ENCODE measurements at places on chromosomes 4 and X.

DNA sequence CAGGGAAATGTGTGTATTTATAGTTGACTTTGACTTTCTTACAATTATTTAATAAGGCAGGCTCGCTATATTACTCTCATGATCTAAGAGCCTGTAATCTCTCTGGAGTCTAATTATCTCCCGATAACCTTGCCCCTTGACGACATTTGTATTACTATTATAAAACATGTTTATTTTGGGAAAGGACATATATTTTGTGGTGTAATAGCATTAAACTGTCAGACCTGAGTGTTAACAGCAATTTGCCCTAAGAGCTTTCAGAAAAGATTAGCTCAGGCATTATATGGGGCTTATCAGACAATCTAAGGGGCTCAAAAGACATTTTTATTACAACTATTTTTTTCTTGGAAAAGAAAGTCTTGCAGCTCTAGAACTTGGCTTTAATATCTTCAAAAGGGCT, 427.9 kb upstream of the SLIT2 start:
- DNase-seq = no peak

- DNase-seq = no peak
Observed at GRCh38 chr4:139684351-139684750, 18.7 kb downstream of the MGST2 start.

- DNase-seq = no peak
Observed at GRCh38 chrX:53073115-53073586, 9.0 kb upstream of the TSPYL2 start.

GRCh38 chr4:85829276-85830051, 354.5 kb downstream of the ARHGAP24 start:
- no peak for DNase-seq

DNA sequence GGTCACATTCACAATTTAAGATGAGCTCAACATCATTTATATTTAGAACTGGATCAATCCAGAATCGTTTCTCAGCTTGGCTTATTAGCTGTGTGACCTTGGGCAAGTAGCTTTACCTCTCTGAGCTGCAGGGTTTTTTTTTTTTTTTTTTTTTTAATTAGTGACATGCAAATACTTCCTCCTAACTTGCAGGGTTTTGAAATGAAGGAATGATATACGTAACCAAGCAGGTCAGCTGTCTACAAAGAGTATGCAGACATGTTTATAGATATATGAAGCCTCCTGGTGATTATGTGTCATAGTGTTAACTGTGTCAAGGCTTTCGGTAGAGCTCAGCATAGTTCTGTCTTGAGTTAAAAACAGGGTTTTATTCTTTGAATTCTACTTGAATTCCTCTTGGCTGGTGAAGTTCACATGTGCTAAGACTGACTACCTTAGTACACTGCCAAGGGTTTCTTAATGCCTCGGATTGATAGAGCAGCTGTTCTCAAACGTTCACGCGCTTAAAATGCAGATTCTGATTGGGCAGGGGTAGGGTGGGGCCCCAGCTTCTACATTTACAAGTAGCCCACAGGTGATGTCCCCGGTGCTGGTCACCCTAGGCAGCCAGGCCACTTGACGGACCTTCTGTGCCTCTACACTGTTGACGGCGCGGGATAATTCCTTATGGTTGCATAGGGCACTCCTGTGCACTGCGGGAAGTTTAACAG, 654 bp upstream of the STS start:
- peak; percentile 12 for DNase-seq

DNA sequence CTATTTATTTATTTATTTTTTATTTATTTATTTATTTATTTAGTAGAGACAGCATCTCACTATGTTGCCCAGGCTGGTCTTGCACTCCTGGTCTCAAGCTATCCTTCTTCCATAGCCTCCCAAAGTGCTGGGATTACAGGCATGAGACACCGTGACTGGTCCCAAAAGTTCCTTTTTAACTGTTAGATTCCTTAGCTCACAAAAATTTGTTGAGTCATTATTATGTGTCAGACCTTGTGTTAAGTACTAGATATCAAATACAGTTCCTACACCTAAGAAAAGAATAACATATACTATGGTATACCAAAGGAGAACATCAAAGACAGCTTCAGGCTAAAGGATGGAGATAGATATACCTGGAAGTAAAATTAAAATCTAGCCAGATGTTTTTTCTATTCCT, 11.6 kb downstream of the FGA start:
- no peak for DNase-seq

GRCh38 chr4:158796370-158797140, 27.7 kb downstream of the FNIP2 start:
- DNase-seq = no peak

DNA sequence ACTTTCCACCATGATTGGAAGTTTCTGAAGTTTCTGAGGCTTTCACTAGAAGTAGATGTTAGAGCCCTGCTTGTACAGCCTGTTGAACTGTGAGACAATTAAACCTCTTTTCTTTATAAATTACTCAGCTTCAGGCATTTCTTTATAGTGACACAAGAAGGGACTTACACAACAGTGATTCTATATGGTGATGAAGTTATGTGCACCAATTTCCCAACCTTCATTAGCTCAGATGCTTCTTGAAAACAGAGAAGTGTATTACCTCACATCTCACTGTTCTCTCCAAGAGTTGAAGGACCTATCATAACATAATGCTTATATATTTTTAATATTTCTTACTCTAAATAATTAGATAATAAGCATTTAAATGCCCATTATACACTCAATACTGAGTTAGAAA, 202.1 kb upstream of the ANXA10 start:
- DNase-seq = no peak

GRCh38 chrX:110746014-110746413, 49.6 kb downstream of the CHRDL1 start:
- no peak for DNase-seq

GRCh38 chr4:185457136-185457535, 14.4 kb downstream of the CCDC110 start:
- DNase-seq = no peak

- peak; percentile 28 for DNase-seq
Observed at GRCh38 chrX:44244008-44244407, 99.5 kb downstream of the EFHC2 start.

- no peak for DNase-seq
Observed at GRCh38 chr4:60296386-60296785, 903.7 kb upstream of the ADGRL3 start.

DNA sequence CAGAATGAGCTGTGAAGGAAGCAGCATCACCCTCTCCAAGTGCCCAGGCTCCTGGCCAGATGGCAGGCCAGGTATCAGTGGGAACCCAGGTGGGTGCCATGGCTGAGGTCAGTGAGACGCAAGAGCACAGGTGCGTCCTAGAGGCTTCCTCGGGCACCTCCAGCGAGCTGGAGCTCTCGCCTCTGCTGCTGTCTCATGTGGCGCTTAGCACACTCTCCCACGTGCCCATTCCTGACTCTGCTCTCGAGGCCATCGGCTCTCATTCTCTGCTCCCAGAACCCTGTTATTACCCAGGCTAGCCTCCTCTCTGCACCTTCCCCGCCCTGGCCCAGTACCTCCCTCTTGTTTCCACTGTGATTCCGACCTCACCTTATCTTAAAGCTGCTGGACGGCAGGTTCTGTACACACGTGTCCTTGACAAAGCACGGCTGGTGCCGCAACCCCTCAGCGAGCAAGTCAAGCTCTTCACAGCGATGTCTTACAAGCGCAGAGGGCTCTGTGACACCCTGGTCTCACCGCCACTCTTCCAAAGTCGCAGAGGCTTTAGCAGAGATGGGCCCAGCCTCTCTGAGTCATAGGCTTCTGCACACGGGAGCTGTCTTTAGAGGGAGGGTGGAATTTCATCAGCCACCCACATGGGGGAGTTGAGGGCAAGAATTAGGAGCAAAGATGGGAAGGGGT, 15.4 kb upstream of the MSANTD1 start:
- DNase-seq = no peak

GRCh38 chrX:115330498-115331168, 41.1 kb downstream of the LUZP4 start:
- peak; percentile 6 for DNase-seq

DNA sequence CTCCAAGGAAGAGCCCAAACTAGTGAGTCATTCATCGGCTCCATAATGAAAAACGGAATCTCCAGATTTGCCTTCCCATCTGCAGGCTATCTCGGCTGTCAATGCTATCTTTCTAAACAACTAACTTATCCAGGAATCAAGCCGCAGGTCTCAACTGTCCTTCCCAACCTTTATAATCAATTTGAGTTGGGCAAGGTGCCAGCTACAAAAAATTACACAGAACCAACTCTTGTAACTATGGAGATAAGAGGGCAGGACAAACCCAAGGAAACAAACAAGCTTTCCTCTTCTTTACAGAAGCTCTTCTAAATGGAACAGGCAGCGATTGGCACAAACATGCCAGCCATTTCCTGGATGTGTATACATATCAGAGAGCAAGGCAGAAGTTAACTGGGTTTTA, 61.2 kb upstream of the RAI2 start:
- no peak for DNase-seq

DNA sequence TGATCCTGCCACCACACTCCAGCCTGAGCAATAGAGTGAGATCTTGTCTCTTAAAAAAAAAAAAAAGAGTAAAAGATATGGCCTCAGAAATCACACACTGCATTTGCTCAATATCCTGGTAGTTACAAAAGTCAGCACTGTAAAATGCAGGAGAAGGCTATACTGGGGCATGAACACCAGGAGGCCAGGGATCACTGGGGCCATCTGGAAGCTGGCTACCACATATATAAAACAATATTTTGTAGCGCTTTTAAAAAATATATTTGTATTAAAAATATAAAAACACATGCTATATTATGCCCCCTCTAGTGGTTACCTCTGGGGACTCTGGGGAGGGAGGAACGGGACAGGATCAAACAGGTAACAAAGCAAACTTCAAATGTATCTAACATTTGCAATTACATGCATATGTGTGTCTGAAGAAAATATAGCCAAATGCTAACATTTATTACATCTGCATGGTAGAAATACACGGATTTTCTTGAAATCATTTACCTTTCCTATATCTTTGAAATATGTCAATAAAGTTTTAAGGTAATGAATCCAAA, 4.0 kb downstream of the C4orf46 start:
- DNase-seq = peak; percentile 20

DNA sequence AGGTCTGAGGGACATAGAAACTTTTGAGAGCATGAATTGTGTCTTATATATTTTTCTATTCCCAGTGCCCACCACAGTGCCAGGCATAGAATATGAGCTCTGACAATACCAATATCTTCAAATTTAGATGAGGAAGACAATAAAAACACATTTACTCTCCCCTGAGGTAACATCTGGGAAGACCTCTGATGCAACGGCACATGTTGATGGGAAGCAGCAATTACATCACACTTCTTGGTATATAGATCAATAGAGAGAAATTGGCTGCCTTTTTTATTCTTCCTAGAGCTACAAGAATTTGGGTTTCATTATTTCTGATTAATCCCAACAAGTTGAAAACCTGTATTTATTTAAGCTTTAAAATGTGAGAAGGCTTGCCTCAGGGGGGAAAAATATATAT, 67.4 kb upstream of the SMAD1 start:
- DNase-seq = no peak

- DNase-seq = no peak
Observed at GRCh38 chrX:9948406-9948805, 18.8 kb upstream of the CLDN34 start.

DNA sequence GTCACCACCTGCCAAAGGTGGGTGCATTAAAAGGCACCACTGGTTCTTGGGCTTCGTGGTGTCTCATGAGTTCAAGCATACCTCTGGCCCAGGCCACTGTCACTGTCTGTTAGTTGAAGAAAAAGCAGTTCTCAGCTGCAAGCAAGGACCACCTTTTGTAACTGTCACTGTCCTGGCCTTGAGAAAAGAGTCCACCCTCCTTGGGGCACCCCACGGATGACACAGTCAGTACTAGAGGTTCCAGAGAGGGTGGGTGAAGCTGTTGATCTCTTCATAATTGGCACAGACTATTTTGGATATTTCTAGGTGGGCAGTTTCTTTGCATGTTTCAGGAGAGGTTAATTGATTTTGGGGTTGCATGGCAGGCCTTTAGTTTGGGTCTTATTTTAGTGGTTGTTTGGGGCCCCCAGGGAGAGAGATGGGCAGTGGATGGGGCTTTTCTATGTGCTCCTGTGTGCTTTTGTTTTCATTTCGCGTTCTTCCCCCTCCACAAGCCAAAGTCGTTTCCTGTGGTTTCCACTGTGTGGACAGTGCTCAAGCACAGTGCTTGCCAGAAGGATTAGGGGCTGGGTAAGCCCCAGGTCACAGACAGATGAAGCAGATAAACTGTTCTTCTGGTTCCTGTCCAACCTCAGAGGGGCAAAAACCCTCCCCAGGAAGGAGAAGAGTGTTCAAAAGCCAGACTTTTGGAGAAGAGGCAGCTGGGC, 156.2 kb upstream of the PPP1R2C start:
- peak; percentile 19 for DNase-seq

- peak; percentile 50 for DNase-seq
Observed at GRCh38 chr4:183840311-183840710, 64.8 kb upstream of the STOX2 start.

DNA sequence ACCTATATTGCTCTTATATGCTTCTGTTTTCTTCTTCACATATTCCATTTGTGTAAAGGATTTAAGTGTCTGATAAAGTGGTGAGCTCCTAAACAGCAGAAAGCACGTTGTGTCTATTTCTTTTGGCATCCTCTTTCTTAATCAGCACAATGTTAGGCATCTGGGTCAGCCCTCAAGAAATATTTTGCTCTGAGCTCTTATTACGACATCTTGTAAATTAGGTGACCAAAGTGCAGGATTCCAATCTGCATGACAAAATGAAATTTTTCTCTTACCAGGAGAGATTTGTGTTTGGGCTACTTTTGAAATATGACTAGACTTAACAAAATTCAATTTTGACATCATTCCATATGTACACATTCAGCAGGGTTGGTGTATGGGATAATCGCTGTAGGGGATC, 210.0 kb upstream of the IGFBP7 start:
- no peak for DNase-seq

GRCh38 chr4:116449764-116450163, 635.6 kb downstream of the TRAM1L1 start:
- no peak for DNase-seq

GRCh38 chr4:478373-478772, 20.6 kb downstream of the ZNF721 start:
- DNase-seq = no peak

GRCh38 chr4:5615496-5616075, 92.8 kb downstream of the EVC2 start:
- no peak for DNase-seq

- DNase-seq = no peak
Observed at GRCh38 chr4:107094332-107094731, 58.2 kb upstream of the DKK2 start.

DNA sequence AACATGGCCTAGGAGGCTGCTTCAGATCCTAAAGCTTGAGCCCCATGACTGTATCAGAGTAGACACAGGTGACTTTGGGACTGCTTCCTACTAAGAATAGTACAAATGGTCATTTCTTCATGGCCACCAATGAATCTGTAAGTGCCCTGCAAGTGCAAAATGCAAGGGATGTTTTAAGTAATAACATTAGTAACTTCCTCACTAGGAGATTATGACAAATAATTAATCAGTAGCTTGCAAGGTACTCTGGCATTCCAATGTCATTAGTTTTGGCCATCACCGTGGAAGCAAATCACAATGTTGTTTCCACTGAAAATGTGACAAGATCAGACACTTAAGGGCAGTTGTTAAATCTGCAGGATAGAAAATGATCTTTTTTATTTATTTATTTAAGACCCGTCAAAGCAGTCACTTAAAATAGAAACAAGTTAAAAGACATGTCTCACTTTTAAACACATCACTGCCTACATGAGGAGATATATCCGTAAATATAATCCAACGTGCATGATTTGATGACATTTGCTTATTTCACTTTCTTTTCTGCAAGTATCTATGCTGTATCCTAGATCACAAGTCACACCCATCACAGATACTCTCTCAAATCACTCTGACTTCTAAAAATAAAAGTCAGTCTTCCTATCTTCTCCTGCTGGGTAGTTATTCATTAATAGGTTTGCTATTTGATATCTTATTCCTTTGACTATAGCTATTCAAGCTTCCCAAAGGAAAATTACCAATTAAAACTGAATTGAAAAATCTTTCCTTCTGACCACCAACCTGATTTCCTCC, 400.6 kb downstream of the IL15 start:
- DNase-seq = no peak
